Pulmonary artery endothelial cell (primary cell): ENCODE measurements at places on chromosomes 13 and 19.

DNA sequence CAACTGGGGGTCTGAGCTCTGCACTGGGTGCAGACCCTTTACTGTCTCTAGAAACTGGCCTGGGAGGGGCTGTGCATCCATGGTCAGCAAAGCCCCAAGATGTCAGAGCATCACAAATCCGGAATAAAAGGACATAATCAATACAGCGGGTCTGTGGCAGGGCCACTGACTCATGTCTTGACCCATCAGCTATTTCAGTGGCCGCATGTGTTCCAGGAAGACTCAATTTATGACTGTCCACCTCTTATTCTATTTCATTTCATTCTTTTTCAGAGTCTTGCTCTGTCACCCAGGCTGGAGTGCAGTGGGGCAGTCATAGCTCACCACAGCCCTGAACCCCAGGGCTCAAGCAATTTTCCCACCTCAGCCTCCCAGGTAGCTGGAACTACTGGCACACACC is 53.2 kb downstream of the PEX11G start:
- DNase-seq, result no peak

GRCh38 chr19:30149300-30149699 is 207.3 kb downstream of the URI1 start:
- no peak for DNase-seq

- DNase-seq, result no peak
Measured at GRCh38 chr19:5090465-5091017, 121.6 kb downstream of the KDM4B start.

- no peak for DNase-seq
Measured at GRCh38 chr19:47187797-47188196, 43.2 kb downstream of the BBC3 start.

GRCh38 chr19:7897292-7897691 is 6.4 kb upstream of the MAP2K7 start:
- no peak for DNase-seq

DNA sequence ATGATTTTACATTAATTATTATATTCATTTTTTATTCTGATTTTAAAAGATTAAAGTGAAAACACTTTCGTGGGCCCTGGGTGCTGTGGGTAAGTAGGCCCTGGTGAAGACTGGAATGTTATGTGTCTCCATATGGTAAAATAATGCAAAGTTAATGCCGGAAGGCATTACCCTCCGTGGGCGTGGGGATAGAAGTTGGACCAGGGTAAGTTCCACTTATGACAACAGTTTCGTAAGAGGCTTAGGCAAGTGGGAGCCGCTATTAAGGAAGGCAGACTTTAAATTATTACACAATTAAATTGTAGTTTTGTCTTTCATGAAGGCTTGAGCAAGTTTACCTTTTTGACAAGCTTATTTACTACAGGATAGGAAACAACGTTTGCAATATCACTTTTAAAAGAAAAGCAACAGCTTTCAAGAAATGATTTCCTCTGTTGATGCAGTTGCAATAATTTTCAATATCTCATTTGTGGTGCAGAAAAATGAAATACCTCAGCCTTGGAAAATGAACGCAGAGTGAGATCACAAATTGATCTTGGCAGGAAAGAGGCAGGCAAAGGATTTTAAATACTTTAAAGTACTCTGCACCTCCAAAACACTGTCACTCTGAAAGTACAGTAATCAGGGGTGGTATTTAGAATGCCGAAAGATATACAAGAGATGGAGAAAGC is 310.6 kb downstream of the DCT start:
- no peak for DNase-seq

GRCh38 chr13:110245416-110245899 is 61.5 kb downstream of the COL4A1 start:
- DNase-seq, result no peak

DNA sequence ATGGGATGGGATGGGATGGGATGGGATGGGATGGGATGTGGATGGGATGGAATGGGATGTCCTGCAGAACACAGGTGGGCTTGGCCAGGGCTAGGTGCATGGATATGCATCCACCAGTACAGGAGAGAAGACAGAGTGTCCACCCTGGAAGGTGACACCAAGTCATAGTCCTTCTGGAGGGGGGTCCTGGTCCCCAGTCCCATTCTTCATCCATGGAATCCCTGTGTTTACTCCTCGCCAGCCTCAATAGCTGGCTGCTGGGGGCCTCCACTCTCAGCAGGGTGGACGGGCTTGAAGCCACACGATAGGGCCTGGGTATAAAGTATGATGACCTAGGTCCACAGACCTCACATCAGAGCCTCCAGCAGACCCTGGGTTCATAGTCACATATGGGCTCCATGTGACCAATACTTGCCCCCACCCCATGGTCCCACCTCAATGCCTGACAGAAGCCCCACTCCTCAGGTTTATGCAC is 40.1 kb downstream of the RFX2 start:
- no peak for DNase-seq

DNA sequence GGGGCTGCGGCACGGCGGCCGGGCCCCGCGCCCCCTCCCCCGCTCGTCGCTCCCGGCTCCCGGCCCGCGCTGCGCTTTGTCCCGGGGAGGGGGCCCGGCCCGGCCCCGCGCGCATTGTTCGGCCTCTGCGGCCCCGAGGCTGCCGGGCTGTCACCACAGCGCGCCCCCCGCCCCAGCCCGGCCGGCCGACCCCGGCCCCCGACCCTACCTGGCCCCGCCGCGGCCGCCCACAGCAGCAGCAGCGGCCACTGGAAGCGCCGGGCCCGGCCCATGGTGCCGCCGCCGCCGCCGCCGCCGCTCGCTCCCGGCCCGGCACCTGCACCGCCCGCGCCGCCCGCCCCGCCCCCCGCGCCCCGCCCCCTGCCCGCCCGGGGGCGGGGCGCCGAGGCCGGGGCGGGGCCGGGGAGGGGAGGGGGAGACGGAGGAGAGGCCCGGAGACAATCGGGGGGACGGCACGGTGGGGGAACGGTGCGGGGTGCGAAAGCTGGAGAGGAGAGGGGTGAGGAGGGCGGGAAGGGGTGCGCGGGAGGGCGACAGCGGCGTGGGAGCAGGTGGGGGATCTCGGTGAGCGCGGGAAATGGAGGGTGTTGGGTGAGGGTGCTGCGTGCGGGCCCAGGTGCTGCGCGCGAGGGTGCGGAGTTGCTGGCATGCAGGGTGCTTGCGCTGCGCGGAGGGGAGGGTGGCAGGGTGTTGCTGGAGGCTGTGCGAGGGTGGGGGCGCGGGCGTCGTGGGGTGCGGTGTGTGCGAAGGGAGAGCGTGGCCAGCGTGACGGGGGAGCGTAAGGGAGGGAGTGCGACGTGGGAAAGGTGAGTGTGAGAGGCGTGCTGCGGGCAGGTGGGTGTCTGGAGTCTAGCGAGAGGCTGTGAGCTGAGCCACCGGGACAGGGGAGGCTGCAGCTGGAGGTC is at the start of gene CADM4:
Gene CADM4 (minus strand): TSS at position 332 of the 905 bp plus-strand sequence. CDS start 60 bp downstream, at position 272.
- DNase-seq, result no peak

DNA sequence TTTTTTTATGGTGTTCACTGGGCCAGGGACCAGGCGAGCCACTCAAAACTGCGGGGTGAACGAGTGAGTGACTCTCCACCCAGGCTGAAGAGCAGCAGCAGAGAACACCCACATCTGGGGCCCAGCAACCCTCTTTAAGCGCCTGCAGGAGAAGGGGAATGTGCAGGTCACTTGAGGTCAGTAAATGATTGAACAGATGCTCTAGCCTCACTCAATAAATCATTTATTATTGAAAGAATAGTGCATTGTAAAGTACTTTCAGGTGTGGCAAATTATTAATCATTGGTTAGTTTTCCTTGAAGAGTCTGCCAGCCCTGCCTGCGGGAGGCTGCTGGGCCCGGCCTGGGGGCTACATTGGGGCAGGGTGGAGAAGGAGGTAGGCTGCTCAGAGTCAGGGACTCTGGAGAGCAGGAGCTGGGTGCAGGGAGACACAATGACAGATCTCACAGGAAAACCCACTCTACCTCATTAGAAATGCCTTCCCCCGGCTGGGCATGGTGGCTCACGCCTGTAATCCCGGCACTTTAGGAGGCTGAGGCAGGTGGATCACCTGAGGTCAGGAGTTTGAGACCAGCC is 42.5 kb downstream of the ABCC4 start:
- no peak for DNase-seq

DNA sequence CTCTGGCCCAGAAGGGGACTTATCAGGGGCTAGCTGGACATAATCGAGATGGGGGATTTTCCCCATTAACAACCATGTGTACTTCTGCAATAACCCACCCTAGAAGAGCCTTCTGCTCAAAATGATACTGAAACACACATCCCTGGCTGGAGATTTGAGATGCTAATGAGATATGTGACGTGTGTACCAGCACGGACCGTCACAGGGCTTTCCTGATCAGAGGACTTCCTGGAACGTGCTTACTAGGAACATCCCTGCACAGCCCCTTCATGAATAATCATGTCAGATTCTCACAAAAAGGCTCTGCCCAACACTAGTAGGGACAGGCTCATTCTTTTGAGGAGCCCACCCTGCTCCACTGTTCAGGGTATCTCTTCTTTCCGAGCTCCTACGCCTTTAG is 6.5 kb upstream of the ERVV-1 start:
- DNase-seq, result no peak

DNA sequence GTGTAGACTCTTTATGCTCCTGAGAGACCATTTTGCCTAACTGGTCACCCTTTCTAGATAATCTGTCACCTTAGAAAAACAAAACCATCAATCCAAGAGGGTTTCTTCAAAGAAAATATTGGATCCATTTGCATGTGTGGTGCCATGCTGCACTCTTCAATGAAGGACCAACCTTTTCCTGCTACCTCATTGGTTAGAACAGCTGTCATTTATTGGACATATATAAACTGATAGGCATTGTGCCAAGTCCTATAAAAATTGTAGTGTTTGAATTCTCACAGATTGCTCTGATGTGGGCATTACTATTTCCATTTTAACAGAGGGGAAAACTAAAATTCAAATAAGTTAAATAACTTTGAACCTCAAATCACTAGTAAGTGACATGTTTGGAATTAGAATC is 333.2 kb downstream of the MYO16 start:
- no peak for DNase-seq

DNA sequence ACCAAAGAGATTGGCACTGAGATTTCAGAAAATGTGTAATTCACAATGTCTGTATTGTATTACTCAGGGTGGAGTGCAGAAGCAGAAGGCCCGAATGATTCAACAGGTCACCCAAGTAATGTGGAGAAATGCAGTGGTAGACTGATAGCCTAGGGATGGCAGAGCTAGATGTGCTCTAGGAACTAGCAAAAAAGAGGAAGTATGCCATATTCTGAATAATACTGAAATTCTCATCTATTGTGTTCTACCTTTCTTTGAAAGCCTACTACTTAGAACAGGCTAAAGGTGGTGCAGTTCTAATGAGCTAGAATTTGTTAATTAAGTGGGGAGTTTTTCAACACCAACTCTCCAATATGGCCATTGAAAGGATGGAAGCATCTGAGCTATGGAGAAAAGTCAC is 1449.8 kb upstream of the MIR17HG start:
- no peak for DNase-seq

DNA sequence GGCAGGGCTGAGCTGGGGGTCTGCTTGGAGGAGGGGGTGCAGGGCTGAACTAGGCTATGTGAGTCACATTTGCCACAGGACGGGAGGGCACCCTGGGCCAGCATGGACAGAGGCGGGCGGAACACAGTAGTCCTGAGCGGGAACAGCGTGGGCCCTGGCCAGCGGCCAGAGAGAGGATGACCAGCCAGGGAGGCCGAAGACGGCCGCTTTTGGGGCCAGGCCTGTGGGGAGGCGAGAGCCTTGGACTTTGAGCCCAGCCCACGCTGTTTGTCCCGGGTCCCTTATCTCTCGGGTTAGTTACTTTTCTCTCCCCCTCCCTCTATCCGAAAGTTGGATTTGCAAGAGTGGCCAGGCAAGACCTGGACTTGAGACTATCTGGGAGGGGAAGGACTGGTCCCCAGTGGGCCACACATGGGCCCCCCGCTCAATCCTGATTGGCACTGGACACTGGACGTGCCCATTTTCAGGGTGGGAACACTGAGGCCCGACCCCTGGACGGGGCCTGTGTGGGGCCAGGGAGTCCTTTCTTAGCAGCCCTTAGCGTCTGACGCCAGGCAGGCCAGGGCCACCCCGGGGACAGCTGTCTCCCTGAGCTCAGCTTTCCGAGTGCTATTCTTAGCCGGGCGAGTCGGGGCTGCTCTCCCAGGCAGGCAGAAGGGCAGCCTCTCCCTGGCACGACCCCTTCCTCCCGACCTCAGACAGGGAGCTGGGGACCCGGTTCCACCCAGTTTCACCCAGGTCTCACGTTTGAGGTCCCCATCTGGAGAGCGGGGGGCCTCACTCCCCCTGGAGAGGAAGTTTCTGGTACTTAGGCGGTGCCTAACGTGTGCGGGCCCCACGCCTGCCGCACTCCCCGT is 833 bp downstream of the GAMT start:
- DNase-seq, result no peak

DNA sequence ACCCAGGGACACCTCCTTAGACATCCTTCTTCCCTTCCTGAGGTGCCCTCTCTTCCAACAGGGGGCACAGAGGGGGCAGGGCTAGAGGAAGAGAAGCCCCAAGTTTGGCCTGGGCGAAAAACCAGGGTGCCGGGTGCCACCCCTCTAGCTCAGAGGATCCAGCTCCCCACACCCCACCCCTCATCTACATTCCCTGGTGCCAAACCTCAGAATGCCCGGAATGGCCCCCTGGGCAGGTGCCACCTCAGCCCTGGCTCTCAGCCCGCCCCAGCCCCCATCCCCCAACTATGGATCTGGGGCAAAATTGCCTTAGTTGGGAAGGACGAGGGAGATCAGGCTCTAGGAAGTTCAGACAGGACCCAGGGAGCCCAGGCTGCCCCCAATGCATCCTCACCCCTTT is 2.0 kb downstream of the CNN1 start:
- no peak for DNase-seq

DNA sequence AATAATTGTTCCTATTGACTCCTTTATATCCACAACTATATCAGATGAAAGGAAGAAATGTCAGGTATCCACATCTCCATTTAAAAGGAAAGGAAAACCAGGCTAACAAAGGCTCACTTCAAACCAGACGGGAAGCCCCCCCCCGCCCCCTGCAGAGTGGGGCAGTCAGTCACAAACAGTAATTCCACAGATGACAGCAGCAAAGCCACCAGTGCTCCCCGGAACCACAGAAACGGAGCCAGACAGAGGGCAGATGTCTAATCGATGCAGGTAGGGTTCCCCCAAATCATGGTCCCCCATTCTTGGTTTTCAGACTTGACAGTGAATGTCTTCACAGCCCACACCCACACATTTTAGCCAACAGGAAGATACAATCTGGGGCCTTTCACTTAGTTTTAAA is 100.8 kb downstream of the STK24 start:
- no peak for DNase-seq
